ENCODE measurements at places on chromosomes 2 and 18.

- H3K27ac ChIP-seq, result no peak overlapping the region
- H3K27me3 ChIP-seq, result no peaks in the 10 kb centered on the region
Observed at GRCh38 chr18:27599202-27599829, 414.2 kb upstream of the CHST9 start.

DNA sequence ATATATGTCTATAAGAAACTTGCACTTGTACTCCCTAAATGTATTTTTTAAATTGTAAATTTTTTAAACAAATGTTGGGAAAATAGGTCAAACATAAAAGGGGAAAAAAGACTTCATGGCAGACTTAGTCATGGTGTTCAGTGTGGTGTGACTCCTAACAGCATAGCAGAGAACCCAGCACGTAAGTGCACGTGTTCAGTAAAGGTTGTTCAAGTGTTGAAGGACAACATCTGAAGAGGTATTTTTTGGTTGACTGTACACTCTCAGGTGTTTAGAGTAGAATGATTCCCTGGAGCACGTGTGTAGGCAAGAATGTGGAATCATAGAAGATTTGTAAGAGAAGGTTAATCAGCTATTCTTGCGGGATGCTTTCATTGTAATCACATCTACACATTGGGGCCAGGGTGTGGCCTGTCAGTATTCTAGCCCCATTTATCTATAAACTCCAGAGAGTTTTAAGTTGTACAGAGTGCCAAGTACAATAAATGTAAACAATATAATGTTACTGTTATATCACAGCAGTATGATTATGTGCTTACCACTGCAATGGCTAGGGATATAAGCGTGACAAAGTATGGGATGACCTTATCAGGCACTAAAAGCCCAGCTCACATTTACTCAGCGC, 106.8 kb downstream of the CRIM1 start:
- no peak for DNase-seq
- no peak overlapping the region for H3K4me3 ChIP-seq
- H3K27me3 ChIP-seq, result no peaks in the 10 kb centered on the region
- no peaks in the 10 kb centered on the region for H3K36me3 ChIP-seq

DNA sequence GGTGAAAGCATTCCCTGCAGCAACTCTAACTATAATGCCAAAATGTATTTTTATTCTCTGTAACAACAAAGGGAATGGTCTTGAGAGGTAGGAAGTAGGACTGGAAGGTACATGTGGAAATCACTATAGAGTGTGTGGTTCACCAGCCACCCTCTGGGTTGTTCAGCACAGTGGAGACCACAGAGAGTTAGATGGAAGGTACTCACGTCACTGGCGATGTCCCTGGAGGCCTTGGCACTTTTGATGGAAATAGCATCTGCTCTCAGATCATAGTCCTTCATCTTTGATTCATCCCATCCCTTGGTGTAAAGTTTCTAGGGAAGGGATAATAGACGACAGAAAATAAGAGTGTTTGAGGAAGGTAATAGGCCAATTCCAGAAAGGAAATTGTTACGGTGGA, 124.0 kb downstream of the NEB start:
- no peak overlapping the region for H3K27ac ChIP-seq
- H3K4me3 ChIP-seq, result no peak overlapping the region
- peaks cover 25% of the 10 kb centered on the region for H3K4me1 ChIP-seq
- peaks cover 13% of the 10 kb centered on the region for H3K36me3 ChIP-seq

GRCh38 chr2:207055257-207055656, 110.5 kb downstream of the KLF7 start:
- H3K4me1 ChIP-seq, result no peaks in the 10 kb centered on the region
- H3K27ac ChIP-seq, result no peak overlapping the region
- no peak for DNase-seq
- no peaks in the 10 kb centered on the region for H3K36me3 ChIP-seq
- H3K4me3 ChIP-seq, result no peak overlapping the region

DNA sequence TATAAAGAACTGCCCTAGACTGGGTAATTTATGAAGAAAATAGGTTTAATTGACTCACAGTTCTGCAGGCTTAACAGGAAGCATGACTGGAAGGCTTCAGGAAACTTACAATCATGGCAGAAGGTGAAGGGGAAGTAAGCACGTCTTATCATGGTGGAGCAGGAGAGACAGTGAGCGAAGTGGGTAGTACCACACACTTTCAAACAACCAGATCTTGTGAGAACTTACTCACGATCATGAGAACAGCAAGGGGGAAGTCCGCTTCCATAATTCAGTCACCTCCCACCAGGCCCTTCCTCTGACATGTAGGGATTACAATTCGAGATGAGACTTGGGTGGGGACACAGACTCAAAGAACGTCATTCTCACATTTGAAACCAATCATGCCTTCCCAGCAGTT, 260.1 kb upstream of the FAM98A start:
- no peak overlapping the region for H3K4me3 ChIP-seq
- no peak overlapping the region for H3K27ac ChIP-seq
- H3K4me1 ChIP-seq, result peaks cover 10% of the 10 kb centered on the region
- H3K27me3 ChIP-seq, result no peaks in the 10 kb centered on the region
- no peak for DNase-seq

DNA sequence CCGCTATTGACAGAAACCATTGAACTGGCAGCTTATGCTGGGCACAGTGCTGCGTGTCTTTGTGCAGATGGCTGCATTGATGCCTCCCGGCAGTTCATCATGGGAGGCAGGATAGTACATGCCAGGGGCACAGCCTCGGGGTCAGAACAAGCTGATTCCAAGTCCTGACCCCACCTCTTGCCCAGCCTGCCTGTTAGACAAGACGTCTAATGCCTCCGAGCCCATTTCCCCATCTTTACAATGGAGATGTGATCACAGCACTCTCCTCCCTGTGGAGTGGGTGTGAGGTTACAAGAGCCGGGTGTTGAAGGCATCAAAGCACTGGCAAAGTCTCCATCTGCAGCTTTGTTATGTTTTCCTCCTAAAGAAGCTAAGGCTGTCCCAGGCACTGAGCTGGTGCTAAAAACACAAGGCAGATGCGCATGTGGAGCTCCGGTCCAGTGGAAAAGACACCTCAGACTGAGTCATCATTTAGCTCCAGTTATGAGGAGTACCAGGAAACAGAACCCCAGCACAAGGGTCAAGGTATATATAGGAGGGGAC, 125.7 kb upstream of the EPAS1 start:
- no peak for DNase-seq
- no peak overlapping the region for H3K27ac ChIP-seq
- peaks cover 2% of the 10 kb centered on the region for H3K4me1 ChIP-seq
- no peaks in the 10 kb centered on the region for H3K36me3 ChIP-seq
- H3K27me3 ChIP-seq, result no peaks in the 10 kb centered on the region

GRCh38 chr2:150188177-150188576, 299.3 kb downstream of the RND3 start:
- H3K4me3 ChIP-seq, result no peak overlapping the region
- H3K4me1 ChIP-seq, result no peaks in the 10 kb centered on the region
- DNase-seq, result no peak

GRCh38 chr18:35277633-35278032, 12.4 kb downstream of the ZSCAN30 start:
- H3K27me3 ChIP-seq, result no peaks in the 10 kb centered on the region
- no peak for DNase-seq
- H3K36me3 ChIP-seq, result peaks cover 27% of the 10 kb centered on the region
- H3K4me1 ChIP-seq, result no peaks in the 10 kb centered on the region
- no peak overlapping the region for H3K27ac ChIP-seq
- H3K4me3 ChIP-seq, result no peak overlapping the region

DNA sequence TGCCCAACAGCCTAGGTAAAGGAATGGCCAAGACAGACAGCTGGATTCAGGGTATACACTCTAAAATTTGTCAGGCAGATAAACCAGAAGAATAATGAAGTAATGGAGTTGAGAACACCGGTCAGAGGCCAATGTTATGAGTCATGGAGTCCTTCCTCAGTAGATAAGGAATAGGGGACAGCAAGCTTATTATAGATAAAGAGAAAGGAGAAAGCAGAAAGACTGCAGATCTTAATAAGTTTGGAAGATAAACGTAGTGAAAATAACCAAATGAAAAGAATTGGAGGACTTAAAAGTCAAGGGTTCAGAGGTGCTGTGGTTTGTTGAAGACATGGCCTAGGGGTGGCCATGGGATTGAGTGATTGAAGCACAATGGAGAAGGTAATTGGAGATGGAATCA, 63.5 kb upstream of the NFE2L2 start:
- H3K36me3 ChIP-seq, result peaks cover 8% of the 10 kb centered on the region
- no peaks in the 10 kb centered on the region for H3K27me3 ChIP-seq
- DNase-seq, result no peak
- H3K4me3 ChIP-seq, result no peak overlapping the region

DNA sequence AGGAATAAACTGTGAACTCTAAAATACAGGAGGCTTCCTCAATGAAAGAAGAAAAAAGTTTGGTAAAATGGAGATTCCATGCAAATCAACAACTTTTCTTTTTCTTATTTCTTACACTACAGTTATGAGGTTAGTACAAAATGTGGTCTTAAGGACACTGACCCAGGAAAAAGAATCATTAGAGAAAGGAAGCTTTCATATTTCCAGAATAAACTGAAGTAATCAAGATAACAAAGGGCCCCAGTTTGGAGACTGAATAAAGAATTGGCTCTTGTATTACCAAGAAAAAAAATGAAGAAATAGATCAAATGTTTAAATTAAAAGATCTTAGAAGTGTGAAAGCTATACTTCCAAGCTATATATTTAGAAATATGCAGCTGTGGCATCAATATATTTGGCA, 72.3 kb downstream of the SLC66A3 start:
- no peak for DNase-seq
- no peaks in the 10 kb centered on the region for H3K27me3 ChIP-seq
- H3K4me3 ChIP-seq, result no peak overlapping the region
- H3K4me1 ChIP-seq, result no peaks in the 10 kb centered on the region
- no peak overlapping the region for H3K27ac ChIP-seq

GRCh38 chr2:39736640-39737039, 42.4 kb downstream of the THUMPD2 start:
- H3K4me1 ChIP-seq, result no peaks in the 10 kb centered on the region
- DNase-seq, result no peak
- H3K27me3 ChIP-seq, result no peaks in the 10 kb centered on the region
- no peak overlapping the region for H3K4me3 ChIP-seq
- H3K36me3 ChIP-seq, result peaks cover 50% of the 10 kb centered on the region

DNA sequence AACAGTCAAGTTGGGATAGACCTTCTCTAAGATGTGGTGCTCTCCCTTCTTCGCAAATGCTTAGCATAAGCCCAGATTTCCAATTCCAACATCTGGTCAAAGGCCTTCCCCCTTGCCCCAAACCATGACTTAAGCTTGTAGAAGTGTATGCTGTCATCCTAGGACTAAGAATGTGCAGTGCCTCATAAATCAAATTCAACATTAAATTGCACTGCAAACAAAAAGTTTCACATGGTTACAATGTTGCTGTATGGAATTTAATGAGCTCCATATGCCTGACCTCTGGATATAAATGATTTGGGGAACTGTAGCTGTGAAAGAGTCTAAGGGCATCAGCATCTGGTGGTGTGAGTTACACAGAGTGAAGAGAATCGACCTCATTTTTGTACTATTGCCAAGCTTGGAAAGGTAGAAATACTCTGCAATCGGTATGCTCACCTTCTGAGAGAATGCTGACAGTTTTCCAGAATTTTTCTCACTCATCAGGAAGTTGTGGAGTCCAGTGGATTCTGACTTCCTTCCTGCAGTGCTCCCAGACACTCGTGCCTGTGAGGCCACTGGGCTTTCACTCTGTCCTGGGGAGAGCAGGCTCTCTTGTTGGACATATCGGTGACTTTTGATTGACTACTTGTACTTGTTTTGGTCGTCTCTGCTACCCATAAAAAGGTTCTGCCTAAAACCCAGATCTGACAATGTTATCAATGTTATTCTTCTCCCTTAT, 40.6 kb downstream of the FASTKD2 start:
- H3K36me3 ChIP-seq, result no peaks in the 10 kb centered on the region
- H3K4me3 ChIP-seq, result no peak overlapping the region
- peaks cover 1% of the 10 kb centered on the region for H3K4me1 ChIP-seq
- no peaks in the 10 kb centered on the region for H3K27me3 ChIP-seq
- no peak for DNase-seq

DNA sequence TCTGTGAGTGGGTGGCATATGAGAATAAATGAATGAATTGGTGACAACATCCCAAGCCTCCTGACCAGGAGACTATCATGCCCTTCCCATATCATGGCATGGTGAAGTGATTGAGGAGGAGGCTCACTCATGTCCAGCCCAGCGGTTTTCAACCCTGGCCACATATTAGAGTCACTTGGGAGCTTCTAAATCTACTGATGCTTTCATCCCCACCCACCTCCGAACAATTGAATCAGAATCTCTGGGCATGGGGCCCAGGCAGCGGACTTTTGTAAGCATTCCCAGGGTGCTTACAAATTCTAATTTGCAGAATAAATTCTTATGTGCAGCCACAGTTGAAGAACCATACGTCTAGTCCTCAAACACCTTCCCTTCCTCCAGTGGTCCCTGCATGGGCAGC, 81.7 kb upstream of the SEC11C start:
- H3K27ac ChIP-seq, result no peak overlapping the region
- H3K27me3 ChIP-seq, result peaks cover 18% of the 10 kb centered on the region
- no peak for DNase-seq
- H3K4me3 ChIP-seq, result no peak overlapping the region
- no peaks in the 10 kb centered on the region for H3K36me3 ChIP-seq

DNA sequence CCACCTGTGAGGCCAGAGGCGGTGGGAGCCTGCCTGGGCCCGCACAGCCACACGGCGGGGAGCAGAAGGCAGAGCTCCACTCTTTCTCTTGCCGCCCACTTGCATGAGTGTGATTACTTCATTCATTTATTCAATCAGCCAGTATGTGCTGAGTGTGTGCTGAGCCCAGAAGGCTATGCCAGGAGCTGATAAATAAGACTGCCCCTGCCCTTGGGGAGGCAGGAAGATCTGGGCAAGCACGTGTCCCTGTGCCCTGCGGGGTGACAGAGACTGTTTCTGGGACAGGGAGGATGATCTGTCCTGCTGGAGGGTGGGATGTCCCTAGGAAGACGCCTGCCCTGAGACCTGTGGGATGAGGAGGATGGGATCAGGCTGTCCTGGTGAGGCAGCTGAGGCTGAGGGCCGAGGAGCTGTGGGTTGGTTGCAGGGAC, 250.8 kb downstream of the DYSF start:
- peaks cover 7% of the 10 kb centered on the region for H3K27me3 ChIP-seq
- H3K4me1 ChIP-seq, result no peaks in the 10 kb centered on the region
- no peak overlapping the region for H3K27ac ChIP-seq
- H3K36me3 ChIP-seq, result no peaks in the 10 kb centered on the region
- DNase-seq, result no peak

DNA sequence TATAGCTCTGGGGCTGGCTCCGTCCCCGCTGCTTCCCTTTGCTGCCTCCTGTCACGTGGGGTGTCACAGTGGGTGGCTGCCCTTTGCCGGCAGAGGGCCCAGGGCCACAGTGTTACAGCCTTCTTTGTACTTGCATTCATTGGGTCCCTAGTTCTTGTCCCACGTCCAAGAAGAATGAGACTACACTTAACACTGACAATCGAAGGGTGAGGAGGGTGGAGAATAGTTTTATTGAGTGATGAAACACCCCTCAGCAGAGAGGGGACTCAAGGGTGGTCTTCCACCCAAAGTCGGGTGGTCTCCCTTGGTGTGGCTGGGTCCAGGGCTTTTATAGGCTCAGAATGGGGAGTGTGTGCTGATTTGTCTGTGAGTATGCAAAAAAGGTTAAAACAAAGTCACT, 1.9 kb downstream of the ATG4B start:
- no peak overlapping the region for H3K4me3 ChIP-seq
- peaks cover 25% of the 10 kb centered on the region for H3K36me3 ChIP-seq
- H3K27ac ChIP-seq, result no peak overlapping the region
- DNase-seq, result no peak
- peaks cover 52% of the 10 kb centered on the region for H3K4me1 ChIP-seq

GRCh38 chr18:29154758-29155725, 978.1 kb upstream of the CDH2 start:
- no peaks in the 10 kb centered on the region for H3K4me1 ChIP-seq
- no peak overlapping the region for H3K4me3 ChIP-seq
- no peak for DNase-seq
- no peaks in the 10 kb centered on the region for H3K27me3 ChIP-seq
